ENCODE measurements at places on chromosomes 3 and 15.

DNA sequence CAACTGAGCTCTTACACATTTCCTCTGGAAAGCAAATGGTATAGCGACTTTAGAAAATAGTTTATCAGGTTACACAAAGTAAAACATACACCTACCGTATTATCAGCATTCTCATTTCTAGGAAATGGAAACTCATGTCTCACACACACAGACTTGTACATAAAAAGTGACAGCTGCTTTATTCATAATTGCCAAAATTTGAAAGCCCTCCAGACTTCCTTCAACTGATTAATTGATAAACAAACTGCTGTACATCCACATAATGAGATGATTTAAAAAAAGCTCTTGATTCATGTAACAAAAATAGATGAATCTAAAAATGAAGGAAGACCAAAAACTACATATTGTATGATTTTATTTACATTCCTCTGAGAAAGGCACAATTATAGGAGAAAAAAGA, 425.5 kb downstream of the GABRG3 start:
- DNase-seq = no peak

DNA sequence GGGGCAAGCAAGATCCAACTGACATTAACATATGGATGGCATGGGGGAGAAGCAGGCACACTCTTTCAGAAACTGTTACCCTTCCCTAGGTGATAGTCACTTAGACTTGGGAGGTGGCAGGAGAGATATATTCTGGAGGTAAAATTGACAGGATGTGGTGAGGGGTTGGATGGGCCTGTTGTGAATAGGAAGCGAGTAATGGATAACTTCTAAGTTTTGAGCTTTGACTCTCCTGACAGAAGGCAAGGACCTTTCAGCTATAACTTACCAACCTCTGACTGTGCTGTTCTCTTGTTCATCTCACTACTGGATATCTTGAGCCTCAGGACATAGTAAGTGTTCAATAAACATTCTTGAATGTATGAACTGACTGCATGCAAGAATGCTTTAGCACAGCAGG, 1.9 kb upstream of the PDIA5 start:
- no peak for DNase-seq

DNA sequence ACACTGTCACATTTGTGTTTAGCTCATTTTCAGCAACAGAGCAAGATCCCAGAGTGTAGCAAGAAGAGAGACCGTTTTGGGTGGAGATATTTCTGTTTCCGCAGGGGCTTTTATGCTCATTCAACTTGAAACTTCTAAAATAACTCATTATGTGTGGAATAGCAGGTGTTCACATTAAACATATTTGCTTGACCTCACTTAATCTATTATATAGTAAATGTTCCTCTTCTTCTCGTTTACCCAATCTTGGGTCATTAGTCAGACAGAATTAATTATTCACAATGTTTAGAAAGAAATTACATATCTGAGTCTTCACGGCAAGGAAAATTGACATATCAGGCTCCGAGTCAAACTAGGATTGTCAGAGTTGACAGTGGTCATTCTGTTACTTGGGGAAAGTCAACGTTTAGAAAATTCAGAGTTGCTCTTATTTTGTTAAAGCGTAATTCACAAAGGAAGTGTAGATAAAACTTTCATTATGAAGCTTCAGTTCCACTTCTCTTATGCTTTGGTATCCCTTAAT, 222.9 kb downstream of the TPRG1 start:
- no peak for DNase-seq

- no peak for DNase-seq
Measured at GRCh38 chr15:51828621-51829375, 655 bp upstream of the TMOD3 start.

DNA sequence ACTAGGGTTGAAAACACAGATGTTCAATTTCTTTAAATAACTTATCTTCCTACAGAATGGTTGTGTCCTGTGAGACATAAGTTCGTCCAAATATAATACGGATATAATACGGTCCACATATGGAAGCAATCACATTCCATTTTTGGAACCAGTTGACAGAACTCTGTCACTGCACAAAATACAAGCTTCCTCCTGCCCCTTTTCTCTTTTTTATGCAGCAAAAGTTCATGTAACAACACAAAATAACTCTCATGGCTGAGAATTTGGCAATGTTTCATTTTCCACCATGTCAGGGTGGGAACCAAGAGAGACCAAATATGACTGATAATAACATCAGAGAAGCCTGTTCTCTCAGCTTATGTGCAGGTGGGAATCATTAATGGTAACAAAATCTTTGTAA, 158.1 kb upstream of the ZNF385D start:
- DNase-seq = no peak

DNA sequence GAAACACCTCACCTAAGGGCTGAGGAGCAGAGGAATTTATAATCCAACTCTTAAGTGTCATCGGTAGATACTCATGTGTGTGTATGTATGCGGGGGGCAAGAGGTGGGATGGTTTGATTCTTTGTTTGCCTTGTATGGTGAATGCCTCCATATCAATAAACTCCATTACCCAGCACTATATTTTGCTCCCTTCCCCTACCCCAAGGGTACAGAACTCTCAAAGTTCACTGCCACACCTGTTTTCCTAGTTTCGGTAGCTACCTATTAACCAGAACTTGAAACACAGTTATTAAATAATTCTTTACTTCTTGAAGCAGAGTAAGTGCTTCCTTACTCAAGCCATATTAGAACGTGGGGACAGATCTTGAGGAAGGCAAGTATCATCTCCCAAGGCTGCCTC, 400.8 kb upstream of the SUCLG2 start:
- no peak for DNase-seq

DNA sequence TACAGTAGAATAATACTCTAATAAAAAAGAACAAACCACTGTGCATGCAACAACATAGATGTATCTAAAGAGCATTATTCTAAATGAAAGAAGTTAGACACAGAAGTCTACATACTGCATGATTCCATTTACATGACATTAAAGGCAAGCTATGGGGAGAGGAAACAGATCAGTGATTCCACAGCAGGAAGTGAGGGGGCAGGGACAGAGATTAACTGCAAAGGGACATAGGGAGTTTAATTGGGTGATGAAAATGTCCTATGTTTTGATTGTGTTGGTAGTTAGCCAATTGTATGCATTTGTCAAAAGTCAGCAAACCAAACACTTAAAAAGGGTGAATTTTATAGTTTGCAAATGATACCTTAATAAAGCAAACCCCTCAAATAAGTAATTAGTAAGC, 13.8 kb downstream of the CRYGS start:
- DNase-seq = no peak

GRCh38 chr3:107128946-107129345, 248.3 kb upstream of the CCDC54 start:
- DNase-seq = no peak

All from stimulated activated CD4-positive, alpha-beta T cell treated with anti-CD3 and anti-CD28 coated beads, Interleukin-1b, Interleukin-23, amount 100 ng/mL, for 1 hour (primary cell).